ENCODE measurements at places on chromosomes 3 and 15. TPM values are rescaled to one million over a fixed set of nuclear protein-coding genes. Genes with fewer than 3 reads are reported as not detected.

The SPINK8 gene
- not detected for total RNA-seq

The GOLGA6L10 gene
- 2.4 TPM for total RNA-seq

The SPSB4 gene
- total RNA-seq, result 2.7 TPM

GRCh38 chr3:102485701-102486100 is 50.9 kb downstream of the ZPLD1 start:
- no peaks in the 10 kb centered on the region for H3K36me3 ChIP-seq
- peaks cover 4% of the 10 kb centered on the region for H3K27me3 ChIP-seq
- DNase-seq, result no peak
- H3K4me3 ChIP-seq, result no peak overlapping the region
- H3K27ac ChIP-seq, result no peak overlapping the region

GRCh38 chr15:46304321-46304720 is 669.5 kb downstream of the SQOR start:
- H3K27me3 ChIP-seq, result peaks cover 3% of the 10 kb centered on the region
- no peak overlapping the region for H3K27ac ChIP-seq

Measured in chondrocyte (in vitro differentiated cells).